ENCODE measurements at places on chromosomes 5 and 9. TPM values are rescaled to one million over a fixed set of nuclear protein-coding genes. Genes with fewer than 3 reads are reported as not detected.

DNA sequence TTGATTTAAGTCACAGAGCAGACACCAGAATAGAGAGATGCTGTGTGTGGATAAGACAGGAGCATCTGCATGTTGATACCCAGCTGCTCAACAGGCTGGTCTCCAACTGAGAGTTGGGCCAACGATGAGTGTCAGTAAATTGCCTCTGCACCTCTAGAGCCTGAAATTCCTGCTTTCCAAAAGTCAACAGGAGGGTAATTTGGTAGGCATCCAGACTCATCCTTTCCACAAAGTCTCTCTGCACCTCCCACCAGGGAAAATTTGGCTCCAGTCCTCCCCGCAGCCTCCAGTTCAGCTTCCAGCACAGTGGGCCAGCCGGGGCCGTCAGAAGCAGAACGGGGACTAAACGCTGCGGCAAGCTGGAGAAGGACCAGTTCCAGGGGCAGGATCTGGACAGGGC is 136.9 kb downstream of the RFK start:
- no peak for DNase-seq

GRCh38 chr9:124735121-124735520 is 36.0 kb downstream of the NR6A1 start:
- peak; percentile 53 for DNase-seq

Gene TSSK1B
- total RNA-seq = not detected

Gene SHOC1
- total RNA-seq = not detected

GRCh38 chr5:150781706-150782614 is 3.4 kb downstream of the SMIM3 start:
- peak; percentile 98 for DNase-seq

DNA sequence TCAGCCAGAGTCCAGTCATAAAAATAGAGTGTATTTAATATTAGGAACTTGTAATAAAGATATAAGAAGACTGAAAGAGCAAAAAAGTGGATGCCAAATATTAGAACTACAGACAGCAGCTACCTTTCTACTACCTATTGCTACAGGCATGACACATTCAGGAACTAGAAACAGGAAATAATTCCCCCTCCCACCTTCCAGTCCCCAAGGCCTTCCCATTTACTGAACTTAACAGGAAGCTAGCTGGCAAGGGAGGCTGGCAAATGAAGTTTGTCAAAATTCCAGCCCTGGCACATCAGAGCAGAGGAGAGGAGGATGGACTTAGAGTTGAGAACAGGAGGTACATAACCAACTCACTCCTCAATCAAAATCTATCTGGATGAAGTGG is 50.2 kb upstream of the RIC1 start:
- no peak for DNase-seq

Gene C8G
- total RNA-seq = not detected

- no peak for DNase-seq
Observed at GRCh38 chr5:2091921-2092320, 209.2 kb upstream of the IRX4 start.

Gene SPAAR
- total RNA-seq = not detected

- no peak for DNase-seq
Observed at GRCh38 chr9:128887914-128888350, 6.0 kb downstream of the LRRC8A start.

GRCh38 chr9:116741086-116741740 is 54.1 kb downstream of the TRIM32 start:
- DNase-seq = no peak

DNA sequence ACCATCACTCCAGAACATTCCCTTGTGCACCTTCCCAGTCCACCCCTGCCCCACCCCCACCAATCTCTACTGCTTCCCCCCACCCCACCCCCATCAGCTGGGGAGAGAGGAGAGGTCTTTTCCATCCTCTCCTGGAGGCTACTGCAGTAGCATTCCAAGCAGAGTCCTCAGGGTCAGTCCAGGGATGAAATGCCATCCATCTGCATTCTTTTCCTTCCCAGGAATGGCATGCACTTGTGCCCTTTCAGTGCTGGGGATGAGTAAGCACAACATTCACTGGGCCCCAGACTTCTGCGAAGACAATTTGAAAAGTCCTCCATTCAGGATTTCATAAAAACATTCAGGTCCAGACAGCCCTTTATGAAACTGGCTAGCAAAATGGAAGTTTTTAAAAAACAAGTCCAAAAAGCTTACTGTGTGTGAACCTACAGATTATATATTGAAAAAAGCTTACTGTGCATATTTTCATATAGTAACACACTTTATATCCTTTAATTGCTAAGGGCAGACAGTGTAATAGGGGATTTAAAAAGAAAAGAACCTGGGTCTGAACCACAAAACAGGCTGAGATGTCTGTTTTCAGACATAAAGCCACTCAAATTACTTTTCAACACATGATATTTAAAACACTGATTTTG is 50.0 kb upstream of the GOLPH3 start:
- DNase-seq = peak; percentile 65

- no peak for DNase-seq
Observed at GRCh38 chr9:130181678-130182380, 9.6 kb downstream of the NCS1 start.

- DNase-seq = no peak
Observed at GRCh38 chr5:166961913-166962312, 1329.5 kb upstream of the WWC1 start.

- no peak for DNase-seq
Observed at GRCh38 chr5:179266291-179267070, 78.8 kb downstream of the ADAMTS2 start.

Gene ADAMTS6
- 14.3 TPM for total RNA-seq

- DNase-seq = peak; percentile 65
Observed at GRCh38 chr9:130073373-130073772, 19.7 kb downstream of the GPR107 start.

Gene PCDH1
- 2.2 TPM for total RNA-seq

Gene ORM2
- total RNA-seq = not detected

Gene ANKRD55
- total RNA-seq = 0.49 TPM

Gene FNBP1
- 12.7 TPM for total RNA-seq

- DNase-seq = no peak
Observed at GRCh38 chr5:37807015-37807414, 32.8 kb downstream of the GDNF start.

- DNase-seq = no peak
Observed at GRCh38 chr9:86355814-86356213, 1.6 kb upstream of the TUT7 start.

Data from RPMI7951 (cell line).